ENCODE measurements at places on chromosomes 3 and 15.
A peak's percentile ranks its signal among the peaks of the same experiment; 100 is the strongest.

- no peak for DNase-seq
- H3K4me1 ChIP-seq: no peaks in the 10 kb centered on the region
- no peaks in the 10 kb centered on the region for H3K36me3 ChIP-seq
- H3K27me3 ChIP-seq: no peaks in the 10 kb centered on the region
- no peak overlapping the region for H3K4me3 ChIP-seq
These were observed 1298.5 kb downstream of the ROBO2 start for GRCh38 chr3:78338405-78338804.

GRCh38 chr3:68129065-68129464 is 474.7 kb upstream of the SUCLG2 start:
- DNase-seq: no peak
- H3K4me3 ChIP-seq: no peak overlapping the region
- H3K36me3 ChIP-seq: no peaks in the 10 kb centered on the region
- no peaks in the 10 kb centered on the region for H3K27me3 ChIP-seq
- H3K27ac ChIP-seq: no peak overlapping the region
- H3K4me1 ChIP-seq: peaks cover 8% of the 10 kb centered on the region

DNA sequence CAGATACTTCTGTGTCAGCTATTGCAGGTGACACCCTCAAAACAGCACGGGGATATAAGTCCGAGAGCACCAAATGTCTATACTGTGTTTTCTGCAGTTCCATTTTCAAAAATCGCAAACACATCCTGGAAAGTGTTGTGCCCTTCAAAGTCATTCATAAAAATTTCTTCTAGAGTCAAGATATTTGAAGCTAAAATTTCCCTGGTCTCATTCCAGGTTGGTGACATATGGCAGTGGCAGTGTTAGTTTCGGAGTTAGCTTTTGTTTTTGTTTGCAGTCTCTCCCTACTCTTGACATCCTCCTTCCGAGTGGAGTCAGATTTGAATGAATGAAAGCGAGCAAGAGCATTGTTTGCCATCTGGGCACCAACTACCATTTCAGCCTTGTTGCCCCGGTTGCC is 3.2 kb upstream of the FSIP1 start:
- H3K36me3 ChIP-seq: no peaks in the 10 kb centered on the region
- no peak overlapping the region for H3K4me3 ChIP-seq
- peaks cover 51% of the 10 kb centered on the region for H3K4me1 ChIP-seq
- H3K27me3 ChIP-seq: no peaks in the 10 kb centered on the region
- peak overlapping the region; percentile 34 for H3K27ac ChIP-seq

DNA sequence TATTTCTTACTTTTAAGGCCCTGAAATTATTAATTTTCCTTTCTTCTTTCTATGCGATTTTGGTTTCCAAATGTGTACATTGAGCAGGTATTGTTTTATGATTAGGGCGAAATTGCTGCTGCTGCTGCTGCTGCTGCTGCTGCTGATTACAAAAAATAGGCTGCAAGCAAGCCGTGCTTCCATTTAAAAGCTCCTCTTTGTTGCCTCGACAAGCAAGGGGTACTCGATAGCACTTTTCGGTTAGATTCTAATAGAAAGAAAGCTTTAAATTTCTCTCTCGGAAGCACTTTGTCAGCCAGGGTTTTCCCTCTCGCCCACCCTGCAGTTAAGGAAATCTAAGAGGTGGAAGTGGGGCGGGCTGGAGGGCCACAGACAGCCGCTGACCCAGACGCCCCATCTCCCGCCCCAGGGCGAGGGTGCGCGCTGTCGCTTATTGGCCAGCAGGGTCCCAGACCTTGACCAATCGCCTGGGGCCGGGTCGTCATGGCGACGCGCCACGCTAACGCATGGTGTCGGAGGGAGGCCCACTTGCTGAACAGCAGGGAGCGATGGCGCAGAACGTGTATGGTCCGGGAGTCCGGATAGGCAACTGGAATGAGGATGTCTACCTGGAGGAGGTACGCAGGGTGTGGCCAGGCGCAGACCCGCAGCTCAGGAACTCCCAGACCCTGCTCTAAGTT is at the start of gene CFAP161:
CFAP161 (plus strand) TSS at position 489 of the 680 bp plus-strand sequence; CDS start at position 549, 60 bp downstream.
- no peaks in the 10 kb centered on the region for H3K36me3 ChIP-seq
- DNase-seq: peak; percentile 63

DNA sequence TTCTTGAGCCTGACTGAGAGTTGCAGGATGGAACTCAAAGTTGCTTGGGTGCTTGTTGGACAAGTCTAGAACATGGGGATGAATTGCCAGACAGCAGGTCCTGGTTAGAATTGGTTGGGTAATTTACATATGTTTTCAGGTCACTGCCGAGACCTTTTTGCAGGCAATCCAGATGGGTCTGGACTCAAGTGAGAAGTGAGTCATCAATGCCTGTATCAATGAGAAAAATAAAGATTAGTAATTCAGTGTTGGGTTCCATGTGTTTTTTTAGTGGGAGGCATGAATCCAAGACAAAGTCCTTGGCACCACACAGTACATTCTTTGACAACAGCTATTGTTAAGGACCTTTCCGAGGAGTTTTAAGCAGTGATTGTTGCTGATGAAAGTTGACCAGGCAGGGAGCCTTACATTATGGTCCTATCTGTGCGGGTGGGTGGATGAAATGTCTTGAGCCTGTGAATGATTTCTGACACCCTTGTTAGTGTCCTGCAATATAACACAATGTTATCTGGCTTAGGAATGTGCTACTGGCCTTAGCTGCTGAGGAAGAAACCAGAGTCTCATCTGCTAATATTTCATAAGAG is 77.7 kb downstream of the CRYGS start:
- H3K27me3 ChIP-seq: no peaks in the 10 kb centered on the region
- no peak for DNase-seq
- H3K4me1 ChIP-seq: peaks cover 2% of the 10 kb centered on the region
- no peak overlapping the region for H3K4me3 ChIP-seq
- no peaks in the 10 kb centered on the region for H3K36me3 ChIP-seq
- H3K27ac ChIP-seq: no peak overlapping the region
